Left forelimb (tissue), 1 donor: ENCODE measurements at places on chromosomes 7 and 10.
A peak's percentile ranks its signal among the peaks of the same experiment; 100 is the strongest.

DNA sequence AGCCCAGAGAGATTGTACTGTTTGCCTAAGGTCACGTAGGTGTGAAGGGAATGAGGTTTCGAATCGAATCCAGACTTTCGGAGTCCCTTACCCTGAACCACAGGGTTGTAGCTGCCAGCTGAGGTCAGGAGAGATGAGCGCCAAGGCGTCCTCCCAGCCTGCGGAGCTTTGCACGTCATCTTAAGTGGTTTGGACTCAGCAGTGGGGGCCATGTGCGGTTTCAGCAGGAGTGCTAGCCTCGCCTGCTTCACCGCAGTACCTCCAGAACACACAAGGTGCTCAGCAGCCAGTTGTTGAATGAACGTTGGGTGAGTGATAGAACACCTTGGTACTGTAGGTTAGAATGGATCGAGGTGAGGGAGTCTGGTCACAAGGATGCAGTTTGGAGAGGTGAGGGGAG lies 74.9 kb upstream of the PPIF start:
- no peak for DNase-seq

DNA sequence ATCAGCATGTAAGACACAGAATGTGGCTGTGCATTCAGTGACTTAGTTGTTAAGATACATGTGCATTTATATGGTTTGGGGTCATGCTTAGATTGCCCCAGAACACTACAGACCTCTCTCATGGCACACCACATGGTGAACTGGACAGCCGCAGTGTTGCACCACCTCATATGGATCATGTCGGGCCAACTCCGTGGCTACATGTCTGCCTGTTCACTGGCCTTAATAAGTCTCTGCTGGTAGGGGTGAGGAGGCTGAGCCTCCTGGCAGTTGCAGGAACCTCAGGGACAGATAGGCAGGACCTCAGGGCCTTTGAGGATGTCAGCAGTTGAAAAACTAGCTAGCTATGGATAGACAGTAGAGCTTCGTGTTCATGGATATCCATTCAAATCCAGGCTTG lies 751.0 kb downstream of the GRID1 start:
- no peak for DNase-seq

DNA sequence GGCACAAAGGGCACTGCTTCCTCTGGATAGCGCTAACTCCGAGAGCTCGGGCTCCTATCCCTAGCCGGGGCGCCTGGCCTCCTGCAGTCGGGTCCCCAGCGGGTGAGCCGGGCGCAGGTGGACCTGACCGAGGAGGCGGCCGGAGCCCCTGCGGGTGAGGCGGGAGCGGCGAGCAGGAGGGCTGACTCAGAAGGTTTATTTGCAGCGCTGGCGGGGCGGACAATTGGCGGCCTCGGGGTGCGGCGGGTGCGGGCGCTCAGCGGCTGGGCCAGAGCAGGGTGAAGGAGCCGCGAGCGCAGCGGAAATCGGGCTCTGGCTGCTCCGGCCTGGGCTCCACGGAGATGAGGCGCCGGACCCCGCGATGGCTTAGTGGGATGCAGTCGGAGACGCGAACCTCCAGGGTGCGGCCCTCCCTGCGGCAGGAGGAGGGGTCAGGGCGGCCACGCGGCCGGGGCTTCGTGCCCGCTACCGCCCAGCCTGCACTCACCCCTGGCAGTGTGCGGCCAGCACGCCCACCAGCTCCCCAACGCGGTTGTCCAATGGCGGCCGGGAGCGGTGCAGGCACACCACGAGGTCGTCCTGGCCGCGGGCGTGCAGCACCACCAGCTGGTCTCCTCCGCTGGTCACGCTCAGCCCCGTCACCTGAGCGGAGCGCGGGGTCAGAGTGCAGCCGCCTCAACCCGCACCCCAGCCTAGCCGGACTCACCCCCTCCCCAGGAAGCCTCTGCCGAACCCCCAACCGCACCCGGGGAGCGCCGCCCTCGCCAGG lies 16.1 kb downstream of the MYO1G start:
- DNase-seq = peak; percentile 79

- DNase-seq = no peak
Measured at GRCh38 chr7:28773423-28774145, 184.5 kb downstream of the TRIL start.

DNA sequence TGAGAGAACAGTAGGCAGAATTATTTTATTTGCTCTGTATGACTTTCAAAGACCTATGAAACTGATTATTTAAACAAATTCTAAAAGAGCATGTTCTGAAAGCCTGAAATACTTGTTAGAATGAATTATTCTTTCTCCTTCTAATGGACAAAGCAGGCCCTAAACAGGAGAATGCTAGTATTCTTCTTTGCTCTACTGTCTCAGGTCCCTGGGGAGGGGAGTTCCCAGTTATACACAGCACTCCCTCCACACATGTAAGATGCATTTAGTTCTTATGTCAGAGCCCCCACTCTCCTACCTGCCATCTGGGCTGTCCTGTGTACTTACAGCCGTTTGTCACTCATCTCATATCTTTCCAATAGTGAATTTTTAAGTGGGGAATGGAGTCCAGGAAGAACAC lies 633.5 kb upstream of the ANKRD30A start:
- no peak for DNase-seq

DNA sequence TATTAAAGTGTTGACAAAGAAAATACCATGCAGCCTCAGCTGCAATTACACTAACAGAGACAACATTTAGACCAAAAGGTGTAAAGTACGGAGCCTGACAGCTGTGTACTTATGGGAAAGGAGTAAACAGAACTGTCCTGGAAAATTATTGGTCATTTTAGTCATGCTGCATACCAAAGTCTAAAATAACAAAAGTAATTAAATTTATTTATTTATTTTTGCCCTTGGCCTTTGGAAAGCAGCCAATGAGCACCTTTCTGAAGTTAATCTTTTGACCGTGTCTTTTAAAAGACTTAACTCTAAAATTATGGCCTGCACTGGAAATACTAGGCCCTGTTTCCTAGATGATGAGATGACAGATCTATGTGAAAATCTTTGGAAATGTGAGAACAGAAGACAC lies 597.6 kb downstream of the NXPH1 start:
- DNase-seq = no peak

DNA sequence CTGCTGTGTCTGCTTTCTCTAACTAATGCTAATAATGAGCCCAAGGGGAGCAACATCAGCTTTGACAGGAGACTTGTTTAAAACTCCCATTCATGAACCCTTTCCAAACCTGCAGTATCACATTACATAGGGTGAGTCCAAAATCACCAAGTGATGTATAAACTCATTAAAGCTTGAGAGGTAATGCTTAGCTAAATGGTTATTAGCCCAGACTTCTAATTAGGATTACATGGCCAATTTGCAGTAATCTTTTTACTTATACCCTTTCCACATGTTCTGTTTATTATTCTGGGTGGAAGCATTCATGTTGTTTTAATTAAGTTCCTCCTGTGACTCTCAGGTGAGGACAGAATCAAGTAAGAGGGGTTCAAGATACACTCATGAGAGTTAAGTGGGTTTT lies 17.5 kb downstream of the ZNF138 start:
- DNase-seq = no peak

GRCh38 chr7:104859754-104860426 lies 154.1 kb upstream of the KMT2E start:
- DNase-seq = no peak

DNA sequence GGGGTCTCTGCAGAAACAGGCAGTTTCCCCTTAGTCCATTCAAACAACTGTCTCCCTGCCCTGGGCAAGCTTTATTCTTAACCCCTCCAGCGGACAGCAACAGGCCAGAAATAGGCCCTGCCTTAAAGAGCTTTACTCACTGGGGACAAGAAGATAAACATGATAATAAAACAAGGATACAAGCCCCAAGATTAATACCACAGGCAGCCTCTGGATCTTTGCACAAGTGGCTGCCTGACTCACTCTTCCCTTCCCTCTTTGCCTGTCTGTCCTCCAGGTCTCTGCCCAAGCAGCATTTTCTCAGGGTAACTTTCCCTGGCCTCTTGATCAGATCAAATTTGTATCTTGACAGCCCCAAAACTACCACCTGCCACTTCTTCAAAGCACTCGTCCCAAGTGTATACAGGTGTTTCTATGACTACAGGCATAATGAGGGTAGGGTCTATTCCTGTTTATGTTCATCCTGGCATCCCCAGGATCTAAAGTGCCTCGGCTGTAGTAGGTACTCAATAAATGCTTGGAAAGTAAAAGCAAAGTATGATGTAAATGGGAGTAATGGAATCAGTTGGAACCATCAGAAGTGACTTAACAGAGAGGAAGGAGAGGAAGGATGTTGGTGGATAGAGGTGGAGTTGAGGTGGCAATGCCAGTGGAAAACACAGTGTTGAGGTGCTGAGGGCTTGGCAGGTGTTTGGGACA lies 7.0 kb upstream of the CAMK2G start:
- no peak for DNase-seq

DNA sequence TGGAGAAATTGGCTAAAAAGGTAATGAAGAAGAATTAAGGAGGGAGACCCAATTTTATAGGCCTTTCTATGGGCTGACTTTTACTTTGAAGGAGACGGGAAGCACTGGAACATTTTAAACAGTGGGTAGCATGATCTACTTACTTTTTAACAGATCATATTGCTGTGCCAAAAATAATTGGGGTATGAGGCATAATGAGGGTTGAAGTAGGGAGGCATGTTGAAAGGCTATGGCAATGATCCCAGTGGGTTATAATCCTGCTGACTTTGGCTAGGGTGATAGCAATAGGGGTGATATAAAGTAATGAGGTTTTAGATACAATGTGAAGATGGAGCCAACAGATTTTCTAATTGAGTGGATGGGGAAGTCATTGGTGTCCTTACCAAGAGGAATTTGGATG lies 73.2 kb downstream of the GPR37 start:
- DNase-seq = no peak

DNA sequence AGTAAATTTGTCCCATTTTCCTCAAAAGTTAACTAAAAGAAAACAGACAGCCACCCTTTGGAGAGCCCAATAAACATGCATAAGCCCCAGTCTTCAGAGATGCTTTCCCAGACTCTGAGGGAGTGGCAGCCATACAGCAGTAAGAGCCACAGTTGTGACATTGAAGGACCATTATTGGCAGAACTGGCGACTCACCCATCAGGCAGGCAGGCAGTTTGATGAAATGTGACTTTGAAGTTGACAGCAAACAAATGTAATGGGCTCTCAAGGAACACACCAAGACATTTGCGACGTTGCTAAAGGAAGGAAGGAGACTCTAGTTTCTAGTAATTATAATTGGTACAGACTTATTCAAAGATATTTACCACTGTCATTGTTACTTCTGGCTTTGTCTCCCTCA lies 287.5 kb upstream of the PHYHIPL start:
- DNase-seq = no peak

- DNase-seq = no peak
Measured at GRCh38 chr7:94577357-94577756, 67.7 kb downstream of the CASD1 start.

DNA sequence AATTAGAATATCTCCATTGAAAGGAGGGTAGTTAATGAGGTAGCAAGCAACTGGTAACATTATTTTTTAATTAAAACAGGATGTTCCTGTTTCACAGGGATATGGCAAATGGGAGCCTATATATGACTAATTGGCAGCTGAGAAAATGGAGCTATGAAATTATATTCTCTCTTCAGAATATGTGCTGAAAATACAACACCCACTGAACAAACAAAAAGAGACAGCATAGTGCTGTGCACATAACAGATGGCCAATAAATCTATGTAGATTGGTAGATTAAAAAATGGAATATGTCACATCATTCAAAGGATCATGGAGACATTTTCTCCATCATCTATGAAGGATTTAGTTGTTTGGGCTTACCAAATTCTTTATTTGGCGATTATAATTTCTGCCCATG lies 362.0 kb downstream of the GPR37 start:
- DNase-seq = no peak
